ENCODE measurements at places on chromosomes 4 and X.

DNA sequence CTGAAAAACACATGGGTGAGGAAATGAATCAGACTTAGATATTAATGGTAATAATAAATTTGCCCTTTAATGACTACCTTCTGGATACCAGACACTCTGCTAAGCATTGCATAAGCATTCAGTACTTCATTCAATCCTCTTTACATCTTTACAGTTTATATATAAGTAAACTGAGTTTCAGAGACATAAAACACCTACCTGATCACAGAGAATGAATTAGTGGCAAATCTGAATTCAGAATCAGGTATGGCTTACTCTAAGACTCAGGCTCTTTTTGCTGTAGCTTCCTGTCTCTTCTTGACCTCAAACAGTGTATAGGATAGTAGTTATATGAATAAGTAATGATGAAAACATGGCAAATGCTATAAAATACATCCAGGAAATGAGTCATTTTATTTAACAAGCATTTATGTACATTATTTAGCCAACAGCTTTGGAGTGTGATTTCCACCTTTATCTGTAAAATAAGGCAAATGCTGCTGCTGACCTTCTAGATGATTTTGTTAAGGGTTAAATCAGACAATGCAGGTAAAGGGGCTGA is 83.9 kb downstream of the VEGFC start:
- DNase-seq = no peak

DNA sequence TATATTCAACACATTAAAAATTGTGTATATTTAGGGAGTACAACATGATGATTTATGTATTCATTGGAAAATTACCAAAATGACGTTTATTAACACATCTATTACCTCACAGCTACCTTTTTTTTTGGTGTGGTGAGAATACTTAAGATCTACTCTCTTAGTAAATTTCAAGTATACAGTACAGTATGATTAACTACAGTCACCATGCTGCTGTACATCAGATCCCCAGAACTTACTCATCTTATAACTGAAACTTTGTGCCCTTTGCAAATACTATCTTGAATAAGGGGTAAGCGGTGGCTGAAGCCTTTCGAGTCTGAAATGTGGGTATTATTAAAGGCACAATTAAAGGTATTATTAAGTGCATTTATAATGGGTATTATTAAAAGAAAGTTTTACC is 976 bp downstream of the PHKA1 start:
- DNase-seq = peak; percentile 46

DNA sequence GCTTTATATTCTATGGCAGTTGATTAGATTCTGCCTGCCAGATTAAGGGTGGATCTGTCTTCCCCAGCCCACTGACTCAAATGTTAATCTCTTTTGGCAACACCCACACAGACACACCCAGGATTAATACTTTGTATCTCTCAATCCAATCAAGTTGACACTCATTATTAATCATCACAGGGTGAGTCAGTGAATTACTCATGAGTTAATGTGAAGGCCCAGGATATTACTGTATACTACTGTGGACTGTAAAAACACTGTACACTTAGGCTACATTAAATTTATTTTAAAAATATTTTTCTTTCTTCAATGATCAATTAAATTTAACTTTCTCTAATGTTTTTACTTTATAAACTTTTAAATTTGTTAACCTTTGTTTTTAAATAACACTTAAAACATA is 87.7 kb downstream of the NAP1L3 start:
- DNase-seq = no peak

DNA sequence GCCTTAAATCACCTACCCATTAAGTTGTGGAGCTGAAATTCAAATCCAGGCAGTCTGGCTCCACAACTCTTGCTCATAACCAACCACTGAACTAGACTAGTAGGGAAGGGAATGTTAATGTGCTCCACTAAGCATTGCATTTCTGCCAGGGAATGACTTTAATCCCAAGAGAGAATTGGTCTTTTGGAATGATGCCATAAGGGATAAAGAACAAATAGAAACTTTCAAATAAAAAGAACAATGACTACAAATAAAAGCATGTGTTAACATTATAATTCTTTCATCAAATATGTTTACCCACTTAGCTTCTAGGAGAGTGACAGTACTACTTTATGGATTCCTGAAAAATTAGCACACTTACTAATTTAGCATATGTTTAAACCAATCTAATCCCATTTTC is 905.9 kb downstream of the CENPC start:
- no peak for DNase-seq

DNA sequence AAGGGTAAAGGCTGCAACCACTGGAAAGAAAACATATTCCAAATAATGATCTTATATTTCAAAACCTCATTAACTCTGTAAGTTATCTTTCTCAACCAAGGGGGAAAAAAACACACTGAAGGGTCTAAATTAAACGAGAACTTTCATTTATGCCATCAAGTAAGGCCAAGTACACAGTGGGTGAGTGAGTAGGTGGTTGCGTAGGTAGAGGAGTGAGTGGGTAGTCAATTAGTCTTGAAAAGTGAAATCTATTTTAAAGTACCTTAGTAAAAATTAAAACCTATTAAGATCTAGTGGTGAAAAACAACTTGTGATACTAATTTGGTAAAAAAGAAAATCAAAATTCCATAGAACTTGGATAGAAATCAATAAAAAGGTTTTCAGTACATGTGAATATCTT is 3.5 kb downstream of the CASK start:
- DNase-seq = no peak

GRCh38 chr4:136800248-136800647 is 732.0 kb downstream of the PCDH18 start:
- no peak for DNase-seq

- peak; percentile 58 for DNase-seq
Measured at GRCh38 chrX:2928583-2929434, at the start of gene ARSD. ARSD (minus strand) TSS chrX:2929339; CDS start chrX:2929275, 64 bp downstream.

DNA sequence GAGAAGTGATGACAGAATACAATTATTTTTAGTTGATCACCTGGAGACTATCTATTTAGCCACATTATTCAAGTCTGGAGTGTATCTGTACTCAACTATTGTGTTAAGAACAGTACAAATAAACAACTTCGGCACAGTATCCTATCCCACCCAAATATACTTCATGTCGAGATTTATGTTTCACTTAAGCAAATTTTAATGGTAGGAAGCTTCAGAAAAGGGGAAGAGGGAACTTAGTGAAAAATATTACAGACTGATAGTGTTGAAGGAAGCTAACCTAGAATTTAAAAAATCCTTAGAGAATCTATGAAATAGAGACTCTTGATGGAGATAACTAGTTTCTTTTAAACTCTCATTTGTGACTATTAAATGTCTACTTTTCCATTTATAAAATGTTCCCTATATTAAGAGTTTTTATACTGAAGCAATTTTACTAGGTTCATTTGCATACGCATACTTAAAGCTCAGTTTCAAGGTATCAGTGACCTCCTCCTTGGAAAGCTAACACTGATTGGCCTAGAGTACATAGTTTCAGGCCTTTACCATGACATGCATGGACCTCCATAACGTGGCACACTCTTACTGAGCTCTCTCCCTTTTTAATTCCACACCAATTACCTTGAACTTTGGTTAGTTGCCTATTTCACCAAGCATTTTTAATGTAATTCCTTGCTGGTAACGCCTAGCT is 197.7 kb downstream of the CAMK2D start:
- no peak for DNase-seq

DNA sequence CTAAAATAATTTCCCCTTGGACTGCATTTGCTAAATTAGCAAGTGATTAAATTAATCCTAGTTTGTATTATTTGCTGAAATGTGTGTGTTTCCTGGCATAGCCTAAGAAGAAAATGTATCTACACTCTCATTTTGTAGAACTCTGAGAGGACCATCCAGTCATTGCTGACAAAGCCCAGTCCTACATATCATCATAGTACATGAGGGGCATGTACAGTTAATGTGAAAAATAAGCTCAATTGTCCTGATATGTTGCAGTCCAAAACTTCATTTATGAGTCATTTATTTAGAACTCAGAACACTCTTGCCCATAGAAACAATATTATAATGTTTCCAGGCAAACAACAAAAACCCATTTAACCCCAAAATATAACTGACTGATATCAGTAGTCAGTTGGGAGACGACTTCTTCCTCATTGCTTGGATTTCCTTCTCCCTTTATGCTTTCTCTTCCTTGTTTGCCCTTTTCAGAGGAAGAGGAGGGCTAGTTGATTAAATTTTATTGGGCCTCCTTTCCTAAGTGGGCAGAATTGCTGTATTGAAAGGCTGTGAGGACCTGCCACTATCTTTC is 26.9 kb upstream of the BBS12 start:
- DNase-seq = peak; percentile 71

DNA sequence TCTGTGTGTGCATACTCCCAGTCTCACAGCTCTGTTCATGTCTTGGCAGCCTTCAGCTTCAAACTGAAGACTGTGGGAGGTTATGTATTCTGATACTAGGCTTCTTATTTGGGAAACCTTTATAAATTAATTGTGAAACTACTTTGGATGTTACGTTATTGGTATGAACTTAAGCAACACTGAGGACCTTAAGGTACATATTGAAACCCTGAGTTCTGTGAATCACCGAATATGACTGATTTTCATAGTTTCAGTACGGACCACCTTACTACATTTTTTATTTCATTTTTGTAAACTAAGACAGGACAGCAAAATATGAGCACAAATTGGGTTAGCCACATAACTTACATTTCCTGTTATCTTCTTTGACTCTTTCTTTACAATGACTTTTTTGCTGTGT is 498.4 kb downstream of the PDGFC start:
- peak; percentile 64 for DNase-seq

- DNase-seq = no peak
Measured at GRCh38 chr4:180057299-180057721, 2185.9 kb upstream of the TENM3 start.

- peak; percentile 81 for DNase-seq
Measured at GRCh38 chrX:13085526-13085925, 41.1 kb upstream of the FAM9C start.

DNA sequence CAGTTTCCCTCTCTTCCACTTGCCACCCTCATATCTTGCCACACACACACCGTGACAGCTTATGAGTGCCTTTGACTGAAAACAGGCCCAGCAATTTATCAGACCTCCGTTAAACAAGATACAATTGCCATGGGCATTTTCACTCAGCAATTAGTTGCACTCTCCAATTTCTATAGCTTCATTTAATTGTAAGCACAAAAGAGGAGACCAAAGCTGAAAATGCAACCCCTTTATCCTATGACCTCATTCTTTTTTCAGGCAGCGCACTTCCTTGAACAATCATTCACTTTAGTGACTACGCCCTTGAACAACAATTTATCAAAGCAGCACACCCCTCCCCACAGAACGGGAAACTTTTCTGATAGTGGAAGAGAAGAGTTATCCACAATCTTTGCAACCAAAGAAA is 4.1 kb downstream of the POF1B start:
- DNase-seq = no peak

DNA sequence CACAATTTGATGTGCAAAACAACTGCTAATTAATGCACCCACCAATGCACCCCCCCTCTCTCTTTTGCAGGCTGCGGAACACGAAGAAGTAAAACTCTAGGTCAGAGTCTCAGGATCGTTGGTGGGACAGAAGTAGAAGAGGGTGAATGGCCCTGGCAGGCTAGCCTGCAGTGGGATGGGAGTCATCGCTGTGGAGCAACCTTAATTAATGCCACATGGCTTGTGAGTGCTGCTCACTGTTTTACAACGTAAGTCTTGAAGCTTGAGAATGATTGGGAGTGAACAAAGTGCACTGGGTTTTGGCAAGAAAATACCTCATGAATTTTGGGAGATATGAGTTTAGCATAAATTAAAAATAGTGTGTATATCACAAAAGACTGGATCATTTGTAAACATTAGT is 28.9 kb downstream of the TMPRSS11E start:
- no peak for DNase-seq

DNA sequence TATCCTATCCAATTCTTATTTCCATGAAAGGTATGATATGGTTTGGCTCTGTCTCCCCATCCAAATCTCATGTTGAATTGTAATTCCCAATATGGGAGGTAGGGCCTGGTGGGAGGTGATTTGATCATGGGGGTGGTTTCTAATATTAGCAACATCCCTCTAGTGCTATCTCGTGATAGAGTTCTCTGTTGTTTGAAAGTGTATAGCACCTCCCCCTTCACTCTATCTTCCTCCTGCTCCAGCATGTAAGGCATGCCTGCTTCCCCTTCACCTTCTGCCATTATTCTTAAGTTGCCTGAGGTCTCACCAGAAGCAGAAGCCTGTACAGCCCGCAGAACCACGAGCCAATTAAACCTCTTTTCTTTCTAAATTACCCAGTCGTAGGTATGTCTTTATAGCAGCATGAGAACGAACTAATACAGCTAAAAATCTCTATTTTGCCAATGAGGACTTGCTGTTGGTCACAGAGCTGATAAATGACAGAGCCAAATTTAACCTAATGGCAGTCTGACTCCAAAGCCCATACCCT is 247.2 kb downstream of the HNRNPD start:
- no peak for DNase-seq
